ENCODE measurements at places on chromosomes 13 and 19.
A peak's percentile ranks its signal among the peaks of the same experiment; 100 is the strongest.

DNA sequence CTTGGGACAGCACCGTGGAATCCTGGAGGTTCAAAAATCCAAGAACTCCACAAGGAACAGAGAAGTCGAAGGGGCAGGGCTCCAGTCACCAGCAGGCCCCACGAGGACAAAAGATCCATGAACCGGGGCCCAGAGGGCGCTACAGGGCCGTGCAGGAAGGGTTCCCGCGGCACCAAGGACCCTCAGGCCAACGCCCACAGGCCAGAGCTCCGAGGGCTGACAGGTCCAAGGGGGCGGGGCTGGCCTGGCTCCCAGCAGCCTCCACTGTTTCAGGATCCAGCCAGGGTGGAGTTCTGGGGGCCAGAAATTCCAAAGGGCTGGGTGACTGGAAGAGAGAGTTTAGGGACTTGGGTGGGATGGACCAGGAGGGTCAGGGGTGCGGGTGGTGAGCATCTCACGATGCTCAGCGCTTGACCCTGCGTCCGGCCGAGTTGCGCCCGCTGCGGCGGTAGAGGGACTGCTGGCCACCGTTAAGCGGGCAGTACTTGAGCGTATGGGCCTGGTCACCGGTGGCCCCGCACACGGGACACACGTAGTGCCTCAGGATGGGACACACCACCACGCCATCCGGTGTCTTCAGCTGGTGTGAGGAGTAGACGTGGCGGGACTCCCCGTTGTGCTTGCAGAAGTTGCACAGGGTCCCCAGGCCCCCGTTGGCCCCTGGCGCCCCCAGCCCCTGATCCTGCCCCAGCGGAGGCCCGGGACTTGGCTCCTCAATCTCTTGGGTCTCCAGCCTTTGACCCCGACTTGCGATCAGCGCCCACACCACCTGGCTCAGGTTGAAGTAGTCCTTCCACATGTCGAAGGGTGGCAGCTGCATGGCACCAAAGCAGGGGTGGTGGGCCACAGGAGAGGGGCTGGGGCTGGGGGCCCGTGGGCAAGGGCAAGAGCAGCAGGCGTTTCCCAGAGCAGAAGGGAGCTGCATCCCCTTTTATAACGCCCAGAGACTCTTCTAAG is at the start of gene NANOS2:
Gene NANOS2, minus strand, starts transcription at position 905 of the 957 bp plus-strand sequence. Its CDS starts 85 bp downstream, at position 820.
- peaks cover 3% of the 10 kb centered on the region for H3K4me1 ChIP-seq
- no peak within 1 kb of the TSS for H3K4me3 ChIP-seq
- no peaks in the 10 kb centered on the region for H3K27me3 ChIP-seq
- DNase-seq, result peak; percentile 68
- H3K36me3 ChIP-seq, result no peaks in the 10 kb centered on the region

DNA sequence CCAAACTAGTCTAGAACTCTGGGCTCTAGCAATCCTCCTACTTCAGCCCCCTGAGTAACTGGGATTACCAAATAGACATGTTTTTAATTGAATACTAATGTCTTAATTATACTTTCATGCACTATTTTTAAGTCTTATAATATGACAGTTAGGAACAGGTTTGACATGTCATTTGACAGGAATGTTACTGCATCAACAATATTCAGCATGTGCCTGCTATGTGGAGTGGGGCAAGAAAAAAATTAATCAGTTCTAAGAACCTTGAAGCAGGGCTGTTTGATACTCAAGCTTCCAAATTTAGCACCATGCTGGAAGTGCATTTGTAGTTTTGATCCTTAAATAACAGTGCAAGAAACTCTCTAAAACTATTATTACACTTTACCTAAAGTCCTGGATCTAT is 265.3 kb downstream of the MZT1 start:
- H3K4me1 ChIP-seq, result peaks cover 3% of the 10 kb centered on the region
- H3K27me3 ChIP-seq, result no peaks in the 10 kb centered on the region
- H3K4me3 ChIP-seq, result no peak overlapping the region
- no peak for DNase-seq
- H3K27ac ChIP-seq, result no peak overlapping the region

DNA sequence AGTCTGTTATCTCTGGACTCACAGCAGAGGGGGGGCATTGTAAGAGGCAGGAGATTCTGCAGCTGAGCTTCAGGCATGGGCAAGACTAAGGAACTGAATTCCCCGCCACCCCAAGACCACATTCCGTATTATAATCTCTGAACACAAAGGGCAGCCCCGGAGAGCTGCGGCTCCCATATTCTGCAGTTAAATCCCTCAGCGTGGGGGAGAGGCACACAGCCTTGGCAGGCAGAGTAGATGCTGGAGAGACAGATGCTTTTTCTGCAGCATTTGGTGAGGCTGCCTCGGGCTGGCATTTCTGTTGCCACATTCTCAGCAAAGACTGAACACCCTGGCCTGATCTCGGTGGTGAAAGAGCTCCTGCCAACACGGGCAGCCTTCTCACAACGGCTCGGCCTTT is 12.9 kb downstream of the CHAF1A start:
- H3K27me3 ChIP-seq, result peaks cover 3% of the 10 kb centered on the region
- peaks cover 7% of the 10 kb centered on the region for H3K36me3 ChIP-seq
- peaks cover 6% of the 10 kb centered on the region for H3K4me1 ChIP-seq
- H3K4me3 ChIP-seq, result no peak overlapping the region

- DNase-seq, result no peak
- H3K36me3 ChIP-seq, result peaks cover 25% of the 10 kb centered on the region
- peaks cover 9% of the 10 kb centered on the region for H3K27me3 ChIP-seq
Measured at GRCh38 chr19:27858981-27859581, 1353.9 kb downstream of the UQCRFS1 start.

DNA sequence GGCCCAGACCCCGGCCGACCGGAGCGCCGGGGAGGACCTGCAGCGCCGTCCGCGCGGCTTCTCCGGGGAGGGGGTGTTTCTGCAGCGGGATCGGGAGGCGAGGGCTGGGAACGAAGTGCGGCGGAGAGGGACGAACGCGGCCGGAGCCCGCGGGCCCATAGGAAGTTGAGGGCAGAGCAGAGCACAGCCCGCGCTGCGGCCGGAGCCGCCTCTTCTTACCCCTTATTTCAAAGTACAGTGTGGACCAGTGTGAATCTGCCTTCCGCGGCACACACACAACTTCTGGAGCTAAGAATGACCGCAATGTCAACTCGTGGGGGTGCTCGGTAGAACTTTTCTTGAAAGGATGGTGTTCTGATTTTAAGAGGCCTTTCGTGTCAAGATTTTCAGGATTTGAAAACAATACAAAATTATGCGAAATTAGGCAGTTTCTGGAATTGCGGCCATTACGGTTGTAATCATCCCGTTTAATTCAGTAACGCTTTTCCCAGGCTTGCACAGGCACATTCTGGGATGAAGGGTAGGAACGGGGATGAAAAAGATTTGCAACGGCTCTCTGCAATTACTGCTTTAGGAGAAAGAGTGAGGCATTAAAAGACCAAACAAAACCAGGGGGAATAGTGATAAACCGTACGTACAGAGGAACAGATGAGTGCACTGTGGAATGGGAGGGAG is 821 bp downstream of the TDRD3 start:
- peak overlapping the region; percentile 98 for H3K4me3 ChIP-seq
- peak; percentile 73 for DNase-seq
- peaks cover 18% of the 10 kb centered on the region for H3K4me1 ChIP-seq
- peak overlapping the region; percentile 79 for H3K27ac ChIP-seq
- H3K36me3 ChIP-seq, result no peaks in the 10 kb centered on the region

DNA sequence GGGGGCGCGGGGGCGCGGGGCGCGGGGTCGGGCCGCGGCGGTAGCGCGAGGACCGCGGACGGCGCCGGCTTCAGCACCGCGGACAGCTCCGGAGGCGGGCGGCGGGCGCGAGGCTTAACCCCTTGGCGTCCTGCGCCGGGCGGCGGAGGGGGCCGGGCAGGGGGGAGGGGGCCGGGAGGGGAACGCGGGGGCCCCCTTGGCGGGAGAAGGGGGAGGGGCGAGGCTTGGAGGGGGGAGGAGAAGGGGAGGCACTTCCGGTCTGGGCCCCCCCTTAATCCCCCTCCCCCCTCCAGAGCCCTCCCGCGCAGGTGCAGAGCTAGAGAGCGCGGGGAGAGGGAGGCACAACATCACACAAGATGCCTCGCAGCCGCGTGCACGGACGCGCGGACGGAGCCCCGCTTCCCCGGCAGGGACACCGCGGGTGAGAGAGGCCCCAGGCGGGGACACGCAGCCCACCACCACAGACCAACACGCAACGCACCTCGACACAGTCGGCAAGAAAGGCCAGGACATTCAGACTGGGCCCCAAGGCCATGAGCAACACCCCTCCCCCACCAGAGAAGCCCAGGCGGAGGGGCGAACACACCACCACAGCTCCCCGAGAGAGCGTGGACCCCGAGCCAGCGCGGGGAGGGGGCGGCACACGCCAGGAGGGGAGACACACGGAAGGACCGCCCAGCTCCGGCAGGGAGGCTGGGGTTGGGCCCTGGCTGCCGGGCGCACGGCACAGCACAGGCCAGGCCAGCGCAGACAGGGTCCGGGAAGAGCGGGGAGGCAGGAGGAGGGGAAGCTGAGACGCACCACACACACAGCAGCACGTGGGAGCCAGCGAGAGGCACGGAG is 24.1 kb downstream of the SHANK1 start:
- peaks cover 21% of the 10 kb centered on the region for H3K27me3 ChIP-seq
- H3K4me1 ChIP-seq, result no peaks in the 10 kb centered on the region
- H3K27ac ChIP-seq, result no peak overlapping the region
- peaks cover 19% of the 10 kb centered on the region for H3K36me3 ChIP-seq
- H3K4me3 ChIP-seq, result no peak overlapping the region

All from endothelial cell (in vitro differentiated cells).